ENCODE measurements at places on chromosomes 2 and 18.

GRCh38 chr2:233082931-233083755 is 23.0 kb downstream of the INPP5D start:
- no peak for DNase-seq

GRCh38 chr2:156294945-156295580 is 37.5 kb downstream of the NR4A2 start:
- no peak for DNase-seq

GRCh38 chr2:71223767-71224333 is 3.1 kb downstream of the PAIP2B start:
- no peak for DNase-seq

DNA sequence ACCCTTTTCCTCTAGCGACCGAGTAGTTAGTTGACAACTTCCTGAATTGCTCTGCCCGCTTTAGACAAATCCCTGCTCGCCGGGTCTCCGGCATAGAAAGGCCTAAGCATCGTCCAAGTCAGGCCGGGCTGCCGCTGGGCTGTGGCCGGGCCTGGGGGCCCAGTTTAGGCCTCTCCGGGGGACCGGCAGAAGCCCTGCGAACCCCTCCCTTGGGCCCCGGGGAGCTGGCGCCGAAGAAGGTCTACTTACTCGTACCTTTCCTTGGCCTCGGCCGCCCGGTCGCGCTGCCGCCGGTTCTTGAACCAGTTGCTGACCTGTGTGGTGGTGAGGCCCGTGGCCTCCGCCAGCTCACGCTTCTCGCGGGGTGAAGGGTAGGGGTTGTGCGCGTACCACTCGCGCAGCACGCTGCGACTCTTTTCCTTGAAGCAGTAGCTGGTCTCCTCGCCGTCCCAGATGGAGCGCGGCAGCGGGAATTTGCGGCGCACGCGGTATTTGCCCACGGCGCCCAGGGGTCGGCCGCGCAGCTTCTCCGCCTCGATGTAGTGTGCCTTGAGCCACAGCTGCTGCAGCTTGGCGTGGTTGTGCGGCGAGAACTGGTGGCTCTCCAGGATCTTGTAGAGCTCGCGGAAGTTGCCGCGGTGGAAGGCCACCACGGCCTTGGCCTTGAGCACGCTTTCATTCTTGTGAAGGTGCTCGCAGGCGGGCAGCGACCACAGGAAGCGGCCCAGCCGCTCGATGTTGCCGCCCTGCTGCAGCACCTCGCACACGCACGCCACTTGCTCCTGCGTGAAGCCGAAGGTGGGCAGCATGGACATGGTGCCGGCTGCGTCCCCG is 739 bp downstream of the SIX2 start:
- no peak for DNase-seq

DNA sequence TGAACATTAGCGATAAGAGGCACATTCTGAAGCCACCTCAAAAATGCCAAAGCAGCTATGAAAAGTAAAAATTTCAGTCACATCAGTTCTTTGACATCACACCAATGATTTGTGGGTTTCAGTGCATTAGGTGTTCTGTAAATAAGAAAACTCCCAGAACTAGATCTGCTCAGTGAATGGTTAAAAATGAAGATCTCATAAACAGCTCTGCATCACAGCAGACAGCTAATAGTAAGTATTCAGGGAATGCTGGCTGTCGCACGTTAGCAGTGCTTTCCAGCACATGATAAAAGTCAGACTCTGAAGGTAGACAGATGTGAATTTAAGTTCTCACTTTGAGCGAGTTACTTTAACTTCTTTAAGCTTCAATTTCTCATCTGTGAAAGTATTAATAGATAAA is 154.9 kb downstream of the SATB2 start:
- no peak for DNase-seq

GRCh38 chr2:223314811-223315210 is 262.8 kb downstream of the KCNE4 start:
- no peak for DNase-seq

DNA sequence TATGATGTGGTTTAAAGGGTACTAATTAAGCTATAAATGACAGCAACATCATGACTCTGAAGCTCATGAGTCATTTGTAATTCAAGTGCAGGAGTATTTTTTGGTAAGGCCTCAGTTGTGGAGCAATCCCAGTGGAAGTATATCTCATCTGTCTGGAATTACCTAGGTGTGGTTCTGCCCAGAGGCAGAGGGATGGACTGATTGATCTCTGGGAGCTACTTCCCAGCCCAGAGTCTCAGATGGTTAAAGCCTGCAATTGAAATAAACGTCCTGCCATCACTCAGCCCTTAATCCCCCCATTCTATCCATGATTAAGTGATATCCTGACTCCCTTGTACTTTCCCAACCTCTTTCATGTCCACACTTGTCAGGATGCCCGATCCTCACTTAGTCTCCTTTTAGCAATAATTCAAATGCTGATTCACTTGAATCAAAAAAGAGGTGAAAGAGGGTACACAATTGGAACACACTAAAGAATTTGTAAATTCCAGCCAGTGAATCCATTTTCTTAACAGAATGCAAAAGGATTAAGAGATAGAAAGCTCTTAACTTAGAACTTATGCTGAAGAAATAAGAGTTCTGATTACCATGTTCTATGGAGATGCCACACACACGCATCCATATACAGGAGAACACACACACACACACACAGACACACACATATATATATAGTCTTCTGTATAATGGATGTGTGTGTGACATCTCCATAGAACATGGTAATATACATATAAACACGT is 664.4 kb downstream of the NYAP2 start:
- DNase-seq, result no peak

DNA sequence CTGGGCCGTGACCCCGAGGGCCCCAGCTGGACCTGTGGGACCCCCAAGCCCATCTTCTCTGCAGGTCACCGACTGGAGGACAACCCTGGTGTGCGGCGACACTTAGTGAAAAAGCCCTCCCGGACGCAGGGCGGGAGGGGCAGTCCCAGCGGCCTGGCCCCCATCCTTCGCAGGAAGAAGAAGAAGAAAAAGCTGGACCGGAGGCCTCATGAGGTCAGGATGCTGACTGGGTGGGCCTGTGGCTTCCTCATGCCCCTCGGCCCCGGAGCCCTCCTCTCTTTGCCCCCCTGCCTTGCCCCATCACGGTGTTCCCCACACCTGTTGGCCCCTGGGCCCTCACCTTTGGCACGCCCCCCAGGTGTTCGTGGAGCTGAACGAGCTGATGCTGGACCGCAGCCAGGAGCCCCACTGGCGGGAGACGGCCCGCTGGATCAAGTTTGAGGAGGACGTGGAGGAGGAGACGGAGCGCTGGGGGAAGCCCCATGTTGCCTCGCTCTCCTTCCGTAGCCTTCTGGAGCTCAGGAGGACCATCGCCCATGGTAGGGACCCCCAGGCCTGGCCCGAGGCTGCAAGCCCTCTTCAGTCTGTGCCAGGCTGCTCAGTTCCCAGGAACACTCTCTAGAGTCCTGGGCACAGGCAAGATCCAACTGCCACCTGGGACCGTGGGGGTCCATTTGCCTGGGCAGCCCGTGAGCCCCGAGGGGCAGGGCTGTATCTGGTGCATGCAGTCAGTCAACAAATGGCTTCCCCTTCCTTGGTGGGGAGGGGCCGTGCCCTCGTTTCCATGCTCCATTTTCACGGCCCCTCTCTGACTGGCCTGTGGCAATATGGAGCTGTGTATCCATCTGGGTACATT is 4.7 kb downstream of the SLC4A3 start:
- DNase-seq, result no peak

DNA sequence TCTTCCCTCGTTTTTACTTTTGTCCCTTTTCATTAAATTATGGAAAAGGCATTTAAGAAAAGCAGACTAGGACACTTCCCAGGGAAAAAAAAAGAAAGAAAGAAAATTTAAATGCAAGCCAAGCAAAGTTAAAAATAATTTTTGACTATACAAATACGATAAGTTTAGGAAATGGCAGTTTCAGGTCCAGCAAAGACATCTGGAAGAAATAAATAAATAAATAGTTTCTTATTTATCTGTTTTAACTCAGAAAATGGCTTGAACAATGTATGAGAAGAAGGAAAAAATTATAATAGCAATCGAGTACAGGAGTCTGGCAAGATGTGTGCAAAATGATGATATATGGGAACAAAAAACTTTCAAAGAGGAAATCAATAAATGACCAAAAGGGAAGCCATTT is 114.6 kb upstream of the NCKAP5 start:
- no peak for DNase-seq

GRCh38 chr2:183564726-183565125 is 440.5 kb downstream of the NUP35 start:
- DNase-seq, result no peak

DNA sequence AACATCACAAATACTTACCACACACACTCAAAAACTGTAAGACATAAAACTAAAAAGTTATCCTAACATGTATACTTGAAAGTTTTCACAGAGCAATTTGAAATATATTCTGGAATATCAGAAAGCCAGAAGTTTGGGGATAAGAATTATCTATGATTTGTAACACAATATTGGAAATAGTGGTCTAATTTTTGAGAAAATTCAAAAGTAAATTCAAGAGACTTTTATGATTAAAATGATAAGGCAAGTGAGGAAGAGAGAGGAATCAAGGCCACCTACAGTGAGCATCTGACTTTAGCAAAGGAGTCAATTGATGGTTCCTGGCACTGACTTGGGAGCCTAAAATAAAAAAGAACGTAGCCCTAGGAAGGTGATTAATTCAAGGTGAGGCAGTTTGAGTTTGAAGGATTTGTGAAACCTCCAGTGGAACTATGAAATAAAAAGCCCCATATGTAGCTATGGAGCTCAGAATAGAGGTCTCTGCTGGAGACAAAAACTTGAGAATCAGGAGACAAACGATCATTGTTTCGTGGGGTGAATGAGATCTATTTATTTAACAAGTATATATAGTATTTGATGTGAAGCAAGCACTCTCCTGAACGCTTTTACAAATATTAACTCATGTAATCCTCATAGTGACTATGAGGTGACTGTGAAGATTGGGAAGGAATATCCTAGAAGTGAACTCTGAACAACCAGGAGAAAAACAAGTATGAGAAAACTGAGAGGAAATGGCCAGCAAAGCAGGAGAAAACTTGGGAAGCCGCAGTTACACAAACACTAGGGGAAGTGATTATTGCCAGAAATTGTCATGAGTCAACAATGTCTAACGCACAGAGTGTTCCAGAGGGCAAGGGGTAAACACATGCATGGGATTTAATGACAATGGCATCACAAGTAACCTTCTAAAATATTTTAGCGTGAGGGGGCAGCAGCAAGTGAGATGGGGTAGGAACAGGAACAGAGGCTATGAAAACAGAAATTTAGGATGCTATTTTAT is 12.8 kb downstream of the TFPI start:
- no peak for DNase-seq

- no peak for DNase-seq
Measured at GRCh38 chr2:132936261-132936660, 266.3 kb upstream of the LYPD1 start.

DNA sequence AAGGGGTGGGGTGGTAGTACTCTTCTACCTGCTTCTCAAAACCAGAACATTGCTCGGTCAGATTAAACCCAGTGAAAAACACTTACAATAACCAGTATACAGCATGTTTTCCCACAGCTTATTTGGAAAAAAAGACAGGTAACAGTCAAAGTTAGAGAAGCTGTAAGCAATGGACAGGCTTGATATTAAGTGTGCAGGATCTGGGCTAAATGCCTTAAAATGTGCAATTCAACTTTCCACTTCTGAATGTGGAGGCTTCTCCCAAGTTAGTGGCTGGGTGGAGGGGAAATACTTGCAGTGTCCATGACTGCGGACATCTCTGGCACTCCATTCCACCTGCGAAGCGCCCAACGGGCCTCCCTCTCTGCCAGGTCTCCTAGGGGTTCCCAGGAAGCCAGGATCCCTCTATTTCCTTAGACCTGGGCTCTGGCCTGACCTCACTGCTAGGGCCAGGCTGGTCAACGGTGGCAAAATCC is 5.3 kb downstream of the ZEB2 start:
- DNase-seq, result no peak

DNA sequence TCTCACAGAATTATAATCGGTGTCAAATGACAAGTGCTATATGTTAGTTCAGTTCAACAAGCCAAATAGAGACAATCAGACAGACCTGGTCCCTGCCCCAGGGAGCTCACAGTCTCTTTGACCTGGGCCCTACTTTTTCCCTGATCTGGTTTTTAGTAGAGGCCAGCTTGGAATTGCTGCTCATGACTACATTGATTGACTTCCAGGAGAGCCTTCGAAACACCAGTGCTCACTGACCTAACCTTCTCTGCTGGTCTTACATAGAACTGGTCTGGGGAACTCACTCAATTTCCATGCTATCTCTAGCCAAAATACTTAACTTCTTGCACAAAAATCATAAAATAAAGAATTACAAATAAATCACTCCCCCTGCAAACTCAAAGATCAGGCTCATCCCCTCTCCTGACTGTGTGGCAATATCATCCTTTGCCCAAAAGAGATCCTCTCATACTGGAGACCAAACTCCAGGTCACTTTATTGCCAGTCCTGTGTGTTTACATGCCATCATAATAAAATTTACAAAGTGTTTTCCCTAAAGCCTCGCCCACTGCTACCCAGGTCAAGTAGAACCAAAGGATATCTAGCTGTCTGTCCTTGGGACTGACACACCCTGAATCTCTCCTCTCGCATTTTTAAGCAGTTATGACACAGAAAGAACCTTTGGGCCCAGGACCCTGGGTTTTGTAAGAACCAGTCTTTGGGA is 53.2 kb downstream of the PROC start:
- no peak for DNase-seq
